ENCODE measurements at places on chromosomes 11 and 22.

- DNase-seq, result no peak
These were observed 32.8 kb downstream of the PARVG start for GRCh38 chr22:44213489-44214043.

- DNase-seq, result no peak
These were observed 478.2 kb downstream of the BUD13 start for GRCh38 chr11:116294630-116295029.

DNA sequence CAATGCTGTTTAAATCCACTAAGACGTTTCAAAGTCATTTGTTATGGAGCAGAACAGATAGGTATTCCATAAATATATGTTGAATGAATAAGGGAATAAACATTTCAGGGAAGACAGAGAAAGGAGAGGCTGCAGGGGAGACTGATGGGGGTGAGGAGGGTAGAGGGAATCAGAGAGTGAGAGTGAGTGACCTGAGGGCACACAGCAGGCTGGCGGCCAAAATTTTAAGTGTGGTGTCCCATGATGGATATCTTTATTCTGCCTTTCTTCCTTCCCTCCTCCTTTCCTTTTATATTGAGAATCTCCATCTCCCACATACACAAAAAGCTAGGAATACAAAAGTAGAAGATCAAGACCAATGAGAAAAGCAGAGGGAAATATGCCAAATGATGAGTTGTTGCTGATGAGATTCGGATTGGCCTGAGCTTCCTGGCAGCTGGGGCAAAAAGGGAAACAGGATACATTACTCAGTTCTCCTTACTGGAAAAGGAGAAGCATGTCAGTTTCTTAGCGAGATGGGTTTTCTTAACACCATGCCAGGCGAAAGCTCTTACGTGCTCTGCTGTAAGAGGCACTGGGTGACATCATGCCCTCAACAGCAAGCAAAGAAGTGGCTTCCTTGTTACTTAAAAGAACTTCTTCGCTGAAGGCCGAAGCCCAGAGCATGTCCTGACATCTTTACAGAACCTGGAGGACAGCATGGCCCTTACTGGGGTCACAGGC lies 11.2 kb upstream of the CYTH4 start:
- DNase-seq, result no peak

- no peak for DNase-seq
These were observed 39.5 kb upstream of the EP300 start for GRCh38 chr22:41052661-41053490.

GRCh38 chr22:48141301-48141700 lies 1378.9 kb downstream of the TBC1D22A start:
- no peak for DNase-seq

DNA sequence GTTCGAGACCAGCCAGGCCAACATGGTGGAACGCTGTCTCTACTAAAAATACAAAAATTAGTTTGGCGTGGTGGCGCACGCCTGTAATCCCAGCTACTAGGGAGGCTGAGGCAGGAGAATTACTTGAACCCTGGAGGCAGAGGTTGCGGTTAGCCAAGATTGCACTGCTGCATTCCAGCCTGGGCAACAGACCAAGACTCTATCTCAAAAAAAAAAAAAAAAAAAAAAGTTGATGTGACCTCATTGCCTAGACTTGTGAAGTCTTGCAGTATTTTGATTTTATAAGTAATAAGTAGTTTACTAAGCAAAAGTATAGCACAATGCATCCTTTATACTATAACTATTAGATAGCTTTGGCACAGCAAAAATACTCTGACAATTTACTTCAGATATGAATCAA lies 9.9 kb upstream of the CUL5 start:
- no peak for DNase-seq

DNA sequence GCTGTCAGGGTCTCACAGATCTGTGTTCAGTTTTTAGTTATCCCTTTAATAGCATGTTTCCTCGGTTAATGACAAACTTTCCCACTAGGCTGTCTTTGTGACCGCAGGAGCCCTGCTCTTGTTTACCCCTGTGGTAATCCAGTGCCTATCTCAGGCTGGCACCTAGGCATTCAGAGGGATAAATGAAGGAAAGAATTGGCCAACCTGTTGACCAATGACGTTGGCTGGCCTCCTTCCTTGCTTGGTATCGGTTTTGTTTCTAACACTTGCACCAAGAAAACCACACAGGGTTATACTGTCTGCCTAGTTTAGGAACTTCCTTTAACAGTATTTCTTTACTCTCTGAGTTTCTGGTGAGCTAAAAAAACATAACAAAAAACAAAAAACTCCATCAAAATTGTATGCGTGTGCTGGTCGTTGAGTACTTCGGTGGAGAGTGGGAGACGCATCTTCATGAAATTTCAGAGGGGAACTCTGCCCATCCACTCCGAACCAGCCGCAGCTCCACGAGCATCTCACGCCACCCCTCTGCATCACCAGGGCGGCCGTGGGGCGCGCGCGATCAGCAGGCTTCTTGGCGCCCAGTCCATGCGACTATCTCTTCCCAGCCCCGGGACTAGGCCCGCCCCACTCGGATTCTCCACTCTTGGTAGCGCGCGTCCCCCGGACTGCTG lies 563 bp upstream of the ENDOD1 start:
- no peak for DNase-seq
